ENCODE measurements at places on chromosomes 3 and 15. TPM values are rescaled to one million over a fixed set of nuclear protein-coding genes. Genes with fewer than 3 reads are reported as not detected.
A peak's percentile ranks its signal among the peaks of the same experiment; 100 is the strongest.

The IL20RB gene
- total RNA-seq: 1.2 TPM

The C3orf70 gene
- 16.9 TPM for total RNA-seq

The PHLDB2 gene
- total RNA-seq: 90.2 TPM

The CKMT1B gene
- 105 TPM for total RNA-seq

- peak; percentile 39 for DNase-seq
These were observed at the start of gene RTP4 for GRCh38 chr3:187368251-187369088. Gene RTP4 (plus strand): TSS chr3:187368385. CDS start chr3:187368442, 57 bp downstream.

DNA sequence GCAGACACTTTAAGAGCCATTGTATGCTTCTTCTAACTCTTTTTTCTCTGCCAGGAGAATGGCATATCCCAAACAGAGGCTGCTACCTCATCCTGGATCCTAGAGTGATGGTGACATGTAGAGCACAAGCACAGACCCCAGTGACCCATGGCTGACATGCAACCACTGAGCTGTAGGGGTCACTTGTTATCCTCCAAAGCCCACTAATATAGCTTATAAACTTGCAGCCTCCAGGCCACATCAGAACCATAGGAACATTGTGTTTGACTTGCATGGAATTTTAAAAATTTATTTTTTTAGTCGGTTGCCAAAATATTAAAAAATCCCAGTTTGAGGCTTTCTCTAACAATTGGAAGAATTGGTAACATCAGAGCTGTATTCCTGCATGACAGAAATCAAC is 283.0 kb upstream of the WNT5A start:
- no peak for DNase-seq

- DNase-seq: no peak
These were observed 67.8 kb downstream of the RAB11A start for GRCh38 chr15:65937054-65937453.

DNA sequence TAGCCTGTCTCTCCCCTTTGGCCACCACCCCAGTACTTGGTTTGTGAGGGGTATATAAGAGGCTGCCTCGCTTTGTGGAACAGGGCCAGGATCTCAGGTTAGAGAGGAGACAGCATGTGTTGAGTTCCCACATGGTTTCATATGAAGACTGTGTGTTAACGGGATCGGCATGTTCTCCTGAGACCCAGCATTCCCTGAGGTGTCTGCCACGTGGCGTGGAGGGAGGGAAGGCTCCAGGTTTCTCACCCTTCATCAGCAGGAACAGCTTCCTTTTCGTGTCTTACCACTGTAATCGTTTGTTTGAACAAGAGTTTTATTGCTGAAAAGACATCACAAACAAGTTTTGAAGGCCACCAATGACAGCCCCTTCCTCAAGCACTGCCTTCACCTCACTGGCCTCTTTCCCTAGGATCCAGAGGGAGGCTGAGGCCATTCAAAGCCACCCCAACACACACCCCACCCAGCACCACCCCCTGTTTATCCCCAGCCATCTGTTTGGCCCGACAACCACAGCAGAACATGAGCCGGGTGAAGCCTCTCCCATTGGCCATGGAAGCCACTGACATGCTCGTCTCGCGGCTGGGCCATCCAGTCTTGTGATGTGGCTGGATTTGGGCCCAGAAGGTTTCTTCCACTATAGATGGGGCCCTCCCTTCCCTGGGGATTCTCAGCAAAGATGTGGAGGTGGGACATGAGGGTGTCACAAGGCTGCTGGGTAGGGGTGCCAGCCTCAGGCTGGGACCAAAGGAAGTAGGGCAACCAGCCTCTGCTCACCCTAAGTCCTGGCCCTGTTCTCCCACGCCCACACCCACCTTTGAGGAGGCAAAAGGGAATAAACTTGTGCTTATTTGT is 10.0 kb downstream of the BHLHE40 start:
- DNase-seq: peak; percentile 69

DNA sequence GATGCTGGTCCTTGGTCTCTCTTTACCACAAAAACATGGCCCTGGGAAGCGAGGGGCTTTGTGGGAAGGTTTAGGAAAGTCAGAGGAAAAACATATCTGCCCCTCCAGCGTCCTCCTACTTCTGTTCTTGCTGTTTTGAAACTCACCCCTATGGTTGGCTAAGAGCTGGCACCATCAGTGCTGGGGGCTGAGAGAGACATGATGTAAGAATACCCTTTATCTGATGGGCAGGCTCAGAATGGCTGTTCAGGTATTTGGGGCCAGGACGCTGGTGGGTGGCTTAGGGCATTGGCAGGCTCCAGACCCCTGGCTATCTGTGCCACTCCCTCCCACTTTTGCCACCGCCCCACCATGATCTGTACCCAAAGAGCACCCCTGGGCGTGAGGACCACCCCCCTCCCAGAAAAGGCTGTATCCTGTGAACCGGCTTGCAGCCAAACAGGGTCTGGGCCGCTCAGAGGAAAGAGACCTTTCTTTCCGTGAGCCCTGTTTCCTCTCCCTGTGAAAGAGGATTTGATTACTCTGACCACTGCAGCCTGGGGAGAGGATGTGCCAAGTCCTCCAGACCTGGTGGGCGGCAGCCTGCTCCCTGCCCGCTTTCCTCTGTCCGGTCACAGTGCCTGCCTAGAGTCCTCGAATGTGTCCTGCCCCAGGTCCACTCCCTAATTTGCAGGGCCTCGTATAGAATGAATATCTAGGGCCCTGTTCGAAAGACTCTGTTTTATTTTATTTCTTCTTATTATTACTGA is 61.3 kb upstream of the SLC6A6 start:
- peak; percentile 25 for DNase-seq

The SEMA5B gene
- total RNA-seq: 0.34 TPM

- no peak for DNase-seq
These were observed 32.2 kb downstream of the SLC41A3 start for GRCh38 chr3:126051741-126052140.

DNA sequence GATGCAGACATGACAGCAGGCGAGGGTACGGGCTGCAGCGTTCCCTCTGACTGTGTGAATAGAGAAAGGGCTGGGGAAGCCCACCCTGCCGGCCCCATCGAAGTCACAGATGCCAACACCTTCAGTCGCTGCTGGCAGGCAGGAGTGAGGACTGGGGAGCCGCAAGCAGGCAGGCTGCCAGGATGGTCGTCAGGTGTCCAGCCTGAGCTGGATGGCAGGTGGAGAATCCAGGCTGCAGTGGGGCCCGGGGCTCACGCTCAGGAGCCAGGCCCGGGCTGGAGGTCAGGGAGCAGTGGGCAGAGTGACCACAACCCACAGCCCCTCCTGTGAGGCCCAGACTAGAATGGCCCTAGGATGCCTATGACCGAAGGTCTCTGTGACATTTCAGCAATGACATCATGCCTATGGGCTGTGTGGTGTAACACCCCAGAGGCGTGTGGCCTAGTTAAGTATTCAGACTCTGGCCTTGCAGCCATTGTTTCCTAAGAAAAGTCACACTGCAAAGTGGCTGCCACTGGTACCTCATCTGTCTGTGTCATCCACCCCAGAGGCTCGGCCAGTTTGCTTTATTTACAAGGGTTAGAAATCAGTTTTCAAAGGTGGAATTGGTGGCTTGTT is 15.7 kb downstream of the PRR23E start:
- no peak for DNase-seq

DNA sequence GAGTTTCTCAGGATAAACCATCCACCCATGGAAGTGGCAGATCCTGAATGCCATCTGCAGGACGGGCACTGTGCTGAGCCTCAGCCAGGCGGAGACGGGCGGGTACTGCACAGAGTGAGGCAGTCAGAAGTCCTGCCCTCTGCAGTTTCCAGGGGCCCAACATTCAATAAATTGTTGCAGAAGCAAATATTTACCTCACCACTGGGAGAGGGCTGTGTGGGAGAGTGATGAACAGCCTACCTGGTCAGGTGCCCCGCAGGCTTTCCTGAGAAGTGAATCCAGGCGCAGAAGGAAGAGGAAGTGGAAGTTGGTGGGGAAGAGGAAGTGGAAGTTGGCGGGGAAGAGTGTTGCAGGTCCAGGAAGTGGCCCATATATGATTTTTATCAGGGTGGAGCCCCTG is 100.8 kb downstream of the SLCO3A1 start:
- DNase-seq: peak; percentile 75

DNA sequence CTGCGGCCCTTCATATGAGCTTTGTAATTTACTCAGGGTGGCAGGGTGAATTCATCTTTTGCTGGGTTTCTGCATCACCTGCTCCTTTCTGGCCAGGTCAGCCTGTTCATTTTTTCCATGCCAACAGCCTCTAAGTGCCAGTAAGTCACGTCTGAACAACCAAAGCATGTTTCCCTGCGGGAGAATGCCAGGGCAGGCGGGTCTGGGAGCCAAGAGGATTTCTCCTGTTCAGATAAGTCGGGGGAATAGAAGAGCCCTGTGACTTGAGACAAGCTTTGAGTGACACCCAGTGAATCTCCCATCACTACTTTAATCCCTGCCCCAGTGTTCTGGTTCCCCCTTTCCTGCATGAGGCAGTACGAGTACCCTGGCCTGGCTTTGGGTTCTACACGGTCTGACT is 153.1 kb downstream of the PGPEP1L start:
- DNase-seq: no peak

GRCh38 chr3:127015282-127016042 is 32.5 kb downstream of the PLXNA1 start:
- DNase-seq: no peak

DNA sequence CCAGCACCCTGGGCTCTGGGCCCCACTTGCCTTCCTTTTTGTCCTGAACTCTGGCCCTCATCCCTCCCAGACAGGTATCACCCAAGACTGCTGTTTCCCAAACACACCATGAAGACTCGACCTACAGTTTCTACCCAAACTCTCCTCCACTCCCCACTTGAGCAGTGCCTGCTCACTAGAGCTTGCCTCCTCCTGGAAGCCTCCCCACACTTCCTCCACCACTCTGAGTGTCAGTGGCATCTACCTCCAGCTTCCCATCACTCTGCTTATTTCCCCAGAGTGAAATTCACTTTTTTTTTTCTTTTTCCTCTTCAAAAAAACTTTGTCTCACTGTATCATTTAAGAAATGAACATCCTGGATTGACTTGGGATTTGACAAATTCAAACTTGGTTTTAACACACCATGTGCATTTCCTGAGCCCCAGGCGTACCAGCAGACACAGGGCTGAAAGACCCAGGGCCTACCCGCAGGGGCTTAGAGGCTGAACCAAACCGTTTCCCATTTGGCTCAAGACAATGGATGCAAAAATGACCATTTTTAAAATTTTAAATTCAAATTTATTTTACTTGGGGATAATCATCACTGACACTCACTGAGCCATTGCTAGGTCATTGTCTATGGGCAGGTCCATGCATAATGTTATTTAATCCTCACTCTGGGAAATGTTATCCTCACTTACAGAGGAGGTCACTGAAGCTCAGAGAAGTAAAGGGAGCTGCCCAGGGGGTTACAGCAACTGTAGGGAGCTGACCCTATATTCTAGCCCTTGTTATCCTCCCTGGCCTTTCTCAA is 62.3 kb downstream of the IQSEC1 start:
- no peak for DNase-seq

The SH2D7 gene
- total RNA-seq: 2.2 TPM

- DNase-seq: no peak
These were observed 800.8 kb downstream of the TUSC7 start for GRCh38 chr3:117510396-117510795.

The CHST14 gene
- total RNA-seq: 4.8 TPM

The KLHL40 gene
- not detected for total RNA-seq

The DUOX1 gene
- 0.70 TPM for total RNA-seq

Data from mucosa of descending colon (tissue), 3 donors.